ENCODE measurements at places on chromosomes 3 and 15.

GRCh38 chr3:148309390-148310035 lies 388.2 kb upstream of the AGTR1 start:
- DNase-seq, result no peak

DNA sequence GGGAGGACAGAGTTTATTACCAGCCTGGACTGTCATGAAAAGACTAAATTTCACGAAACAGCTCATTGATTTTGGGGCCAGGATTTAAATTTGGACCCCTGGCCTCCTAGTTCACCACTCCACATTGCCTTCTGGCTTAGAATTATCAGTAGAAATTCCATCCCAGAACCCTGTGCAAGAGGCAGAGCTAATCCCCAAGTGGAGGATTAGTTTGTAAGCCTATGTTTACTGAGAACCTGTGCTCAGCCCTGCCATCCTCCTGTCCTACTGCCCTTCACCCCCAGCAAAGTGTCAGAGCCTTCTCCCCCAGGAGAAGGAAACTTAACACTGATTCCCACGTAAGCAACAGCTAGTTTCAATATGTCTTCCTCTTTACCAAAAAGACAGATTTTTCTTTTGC lies 99.4 kb downstream of the SST start:
- DNase-seq, result no peak

DNA sequence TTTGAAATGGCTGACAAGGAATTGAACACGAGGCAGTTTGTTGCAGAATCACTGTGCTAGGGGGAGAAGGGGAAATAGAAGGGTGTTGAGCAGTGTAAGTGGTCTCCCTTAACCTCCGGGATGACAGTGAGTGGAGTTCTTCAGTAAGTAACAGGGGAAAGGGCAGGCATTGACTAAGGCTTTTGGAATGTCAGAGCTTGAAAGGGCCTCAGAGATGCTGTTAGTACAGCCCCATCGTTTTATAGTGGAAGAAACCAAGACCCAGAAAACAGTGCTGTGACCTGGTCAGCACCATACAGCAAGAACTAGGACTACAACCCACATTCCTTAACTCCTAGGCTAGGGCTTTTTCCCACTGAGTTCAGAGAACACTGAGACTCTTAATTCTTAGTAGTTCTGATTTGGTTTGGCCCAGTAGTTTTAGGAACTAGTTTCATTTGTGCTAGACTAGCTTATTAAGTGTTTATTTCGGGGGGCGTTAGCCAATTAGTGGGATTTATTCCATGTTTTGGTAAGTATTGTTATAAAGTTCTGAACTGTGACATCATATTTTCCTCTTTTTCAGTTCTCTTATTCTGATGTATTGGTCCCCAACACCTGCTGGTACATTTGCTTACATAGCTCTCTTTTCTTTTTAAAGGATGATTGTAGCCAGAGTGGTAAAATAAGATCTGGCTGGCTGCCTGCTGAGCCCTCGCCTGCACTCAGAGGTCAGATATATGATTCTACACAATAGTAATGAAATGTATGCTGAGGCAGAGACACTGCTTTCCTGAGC lies 34.2 kb downstream of the RAB11A start:
- DNase-seq, result no peak

DNA sequence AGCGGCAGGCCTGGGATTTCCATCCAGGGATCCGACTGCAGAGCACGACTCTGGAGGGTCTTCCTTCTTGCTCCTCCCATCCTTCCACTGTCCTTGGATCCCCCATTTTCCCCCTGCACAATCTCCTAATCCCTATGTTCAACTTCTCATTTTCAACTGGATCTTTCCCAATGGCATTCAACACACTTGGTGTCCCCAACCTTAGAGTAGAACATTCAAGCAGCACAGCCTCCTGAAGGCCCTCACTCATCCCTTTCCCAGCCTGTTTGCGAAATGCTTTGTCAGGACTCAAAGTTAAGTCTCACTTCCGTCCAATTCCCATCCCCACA lies 32.3 kb downstream of the RPN1 start:
- no peak for DNase-seq

GRCh38 chr3:88090681-88091080 lies 31.6 kb downstream of the ZNF654 start:
- DNase-seq, result no peak

GRCh38 chr3:29141918-29142275 lies 139.0 kb upstream of the RBMS3 start:
- no peak for DNase-seq

GRCh38 chr15:29119847-29120246 lies 149.8 kb downstream of the NSMCE3 start:
- no peak for DNase-seq

- DNase-seq, result no peak
Measured at GRCh38 chr3:8734908-8735307, 1.3 kb downstream of the CAV3 start.

DNA sequence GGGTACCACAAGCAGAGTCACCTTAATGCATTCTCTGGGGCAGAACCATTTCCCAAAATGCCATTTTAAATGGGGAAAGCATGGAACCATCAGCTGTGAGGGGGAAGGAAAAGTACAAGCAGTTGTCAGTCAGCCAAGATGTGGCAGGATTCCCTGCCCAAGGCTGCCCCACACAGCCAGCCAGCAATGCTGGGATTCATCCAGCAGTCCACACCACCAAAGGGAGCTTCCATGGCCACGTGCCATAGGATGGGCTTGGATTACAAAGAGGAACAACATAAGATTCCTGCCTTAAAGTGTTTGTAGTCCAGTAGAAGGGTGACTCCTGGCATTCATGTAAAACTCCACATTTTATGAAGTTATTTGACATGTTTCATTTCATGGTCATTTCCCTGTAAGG lies 233.3 kb downstream of the SHOX2 start:
- no peak for DNase-seq

DNA sequence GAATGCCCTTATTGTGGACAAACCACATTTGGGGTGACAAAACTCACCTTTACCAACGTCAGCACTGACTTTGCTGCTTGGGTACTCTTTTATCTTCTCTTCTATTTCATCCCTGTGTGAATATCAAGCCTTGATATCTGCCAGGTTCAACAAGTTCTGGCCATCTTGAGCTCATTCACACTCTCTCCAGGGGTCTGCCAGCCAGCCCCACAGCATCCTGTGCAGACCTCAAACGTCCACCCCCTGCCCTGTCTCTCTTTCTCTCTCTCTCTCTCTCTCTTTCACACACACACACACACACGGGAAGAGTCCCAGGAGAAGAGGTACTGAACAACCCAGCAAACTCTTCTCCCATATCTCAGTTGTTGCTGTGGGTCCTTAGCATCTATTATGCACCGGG lies 10.7 kb downstream of the ILDR1 start:
- DNase-seq, result no peak

- DNase-seq, result no peak
Measured at GRCh38 chr3:49248840-49249227, 28.2 kb downstream of the C3orf62 start.

DNA sequence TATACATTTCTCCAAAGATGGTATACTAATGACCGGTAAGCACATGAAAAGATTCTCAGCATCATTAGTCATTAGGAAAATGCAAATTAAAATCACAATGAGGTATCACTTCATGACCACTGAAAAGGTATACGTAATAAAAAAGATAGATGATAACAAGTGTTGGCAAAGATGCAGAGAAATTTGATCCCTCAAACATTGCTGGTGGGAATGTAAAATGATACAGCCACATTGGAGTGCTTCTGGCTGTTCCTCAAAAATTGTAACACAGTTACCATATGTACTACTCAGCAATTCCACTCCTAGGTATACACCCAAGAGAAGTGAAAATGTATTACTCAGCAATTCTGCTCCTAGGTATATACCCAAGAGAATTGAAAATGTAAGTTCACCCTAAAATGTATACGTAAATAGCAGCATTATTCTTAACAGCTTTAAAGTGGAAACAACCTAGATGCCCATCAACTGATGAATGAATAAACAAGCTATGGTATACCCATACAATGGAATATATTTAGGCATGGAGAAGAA lies 25.0 kb upstream of the KY start:
- no peak for DNase-seq
